NCI-H2029 treated with DMSO at 0.1 percent for 48 hours (cell line): ENCODE measurements at places on chromosomes 3 and 15.
A peak's percentile ranks its signal among the peaks of the same experiment; 100 is the strongest.

GRCh38 chr3:194723846-194724618, 38.3 kb downstream of the FAM43A start:
- DNase-seq: no peak

DNA sequence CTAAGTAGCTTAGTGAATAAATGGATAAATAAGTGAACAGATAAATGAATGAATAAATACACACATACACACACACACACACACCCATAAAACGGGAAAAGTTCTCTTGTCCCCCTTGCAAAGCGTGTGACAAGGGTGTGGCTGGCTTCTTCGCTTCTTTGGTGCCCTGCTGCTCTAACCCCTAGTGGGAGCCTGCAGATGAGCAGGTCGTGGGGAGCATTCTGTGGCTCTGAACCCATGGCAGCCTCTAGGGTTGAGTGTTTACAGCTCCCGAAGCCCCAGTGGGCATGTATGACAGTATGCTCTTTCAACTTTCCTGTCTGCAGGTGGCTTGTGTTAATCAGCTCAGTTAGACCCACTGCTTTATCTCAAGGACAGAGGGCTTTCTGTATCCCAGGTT, 582.3 kb downstream of the EDEM1 start:
- DNase-seq: no peak

DNA sequence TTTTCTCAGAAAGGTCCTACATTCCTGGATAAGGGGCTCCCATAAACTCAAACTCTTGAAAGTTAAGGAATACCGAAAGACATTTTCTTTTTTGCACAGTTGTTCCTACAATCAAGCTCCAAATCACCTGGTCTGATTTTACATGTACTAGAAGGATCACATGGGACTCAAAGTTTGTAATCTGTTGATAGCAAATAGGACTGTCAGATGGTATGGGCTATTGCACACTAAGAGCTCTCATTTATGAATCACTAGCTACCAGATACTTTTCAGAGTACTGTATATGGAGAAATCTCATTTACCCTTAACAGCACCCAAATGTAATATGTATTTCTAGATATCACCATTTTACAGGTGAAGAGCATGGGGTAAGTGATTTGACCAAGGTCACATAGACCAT, 49.5 kb upstream of the CMSS1 start:
- no peak for DNase-seq

DNA sequence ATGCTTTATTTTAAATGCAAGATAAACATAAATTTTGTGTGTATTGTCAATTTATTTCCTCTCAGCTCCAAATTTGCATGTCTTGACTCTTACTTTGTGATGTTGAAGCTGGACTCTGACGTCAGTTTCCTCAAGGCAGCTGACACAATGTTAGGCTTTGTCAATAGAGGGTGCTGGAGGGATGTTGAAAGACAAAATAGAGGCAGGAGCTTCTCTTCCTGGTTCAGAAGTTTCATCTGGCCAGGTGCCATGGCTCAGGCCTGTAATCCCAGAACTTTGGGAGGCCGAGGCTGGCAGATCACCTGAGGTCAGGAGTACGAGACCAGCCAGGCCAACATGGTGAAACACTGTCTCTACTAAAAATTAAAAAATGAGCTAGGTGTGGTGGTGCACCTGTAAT, 408.6 kb downstream of the GBE1 start:
- DNase-seq: no peak

DNA sequence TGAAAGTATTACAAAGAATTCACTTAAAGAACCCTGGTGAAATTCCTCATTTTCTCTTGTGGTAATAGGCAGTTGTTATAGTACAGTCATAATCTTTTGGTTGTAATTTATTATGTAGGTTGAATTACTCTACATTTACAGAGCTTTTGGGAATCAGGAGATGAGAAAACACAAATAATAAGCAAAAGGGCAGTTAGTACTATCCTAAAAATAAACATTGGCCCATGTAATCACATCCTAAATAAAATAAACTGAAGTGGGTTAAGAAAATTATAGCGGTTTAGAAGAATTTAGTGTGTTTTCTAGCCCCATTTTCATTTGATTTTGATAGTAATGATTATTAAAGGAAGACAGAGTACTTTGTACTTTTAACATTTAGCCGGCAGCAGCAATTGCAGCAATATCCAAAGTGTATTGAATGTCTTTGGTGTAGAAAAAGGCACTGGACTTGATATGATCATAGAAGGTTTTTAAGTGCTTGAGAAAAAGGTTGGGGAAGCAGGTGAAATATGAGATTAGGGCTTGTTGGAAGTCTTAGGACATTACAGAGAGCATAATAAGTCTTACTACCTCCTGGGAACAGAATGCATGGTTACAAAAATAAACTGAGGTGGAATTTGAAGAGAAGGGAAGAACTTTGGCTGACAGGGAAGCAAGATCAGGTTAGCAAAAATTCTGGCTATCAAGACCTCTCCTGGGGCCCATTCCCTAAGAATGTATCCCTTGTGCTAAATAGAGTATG, 79.9 kb downstream of the MBNL1 start:
- no peak for DNase-seq

DNA sequence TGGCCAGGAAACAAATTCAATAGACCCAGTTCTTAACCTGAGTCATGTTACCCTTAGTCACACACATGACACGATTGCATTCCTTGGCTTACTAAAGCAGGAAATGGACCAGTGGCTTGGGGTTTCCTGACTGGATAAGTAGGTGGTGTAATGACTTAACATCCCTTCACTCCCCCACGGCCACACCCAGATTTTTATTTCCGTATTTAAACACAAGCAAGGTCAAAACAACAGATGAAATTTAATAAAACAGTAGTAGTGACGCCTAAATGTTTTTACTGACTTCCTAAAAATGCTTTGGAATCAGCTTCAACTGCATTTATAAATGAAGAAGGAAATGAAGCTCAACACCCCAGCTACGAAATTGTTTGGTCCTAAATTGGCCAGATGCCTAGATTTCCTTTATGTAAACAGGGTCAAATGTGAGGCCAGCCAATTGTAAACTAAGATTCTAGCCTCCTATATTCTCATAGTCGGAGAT, 324.3 kb downstream of the CHST2 start:
- peak; percentile 84 for DNase-seq

GRCh38 chr3:129605203-129605921, 1.1 kb downstream of the PLXND1 start:
- DNase-seq: no peak

DNA sequence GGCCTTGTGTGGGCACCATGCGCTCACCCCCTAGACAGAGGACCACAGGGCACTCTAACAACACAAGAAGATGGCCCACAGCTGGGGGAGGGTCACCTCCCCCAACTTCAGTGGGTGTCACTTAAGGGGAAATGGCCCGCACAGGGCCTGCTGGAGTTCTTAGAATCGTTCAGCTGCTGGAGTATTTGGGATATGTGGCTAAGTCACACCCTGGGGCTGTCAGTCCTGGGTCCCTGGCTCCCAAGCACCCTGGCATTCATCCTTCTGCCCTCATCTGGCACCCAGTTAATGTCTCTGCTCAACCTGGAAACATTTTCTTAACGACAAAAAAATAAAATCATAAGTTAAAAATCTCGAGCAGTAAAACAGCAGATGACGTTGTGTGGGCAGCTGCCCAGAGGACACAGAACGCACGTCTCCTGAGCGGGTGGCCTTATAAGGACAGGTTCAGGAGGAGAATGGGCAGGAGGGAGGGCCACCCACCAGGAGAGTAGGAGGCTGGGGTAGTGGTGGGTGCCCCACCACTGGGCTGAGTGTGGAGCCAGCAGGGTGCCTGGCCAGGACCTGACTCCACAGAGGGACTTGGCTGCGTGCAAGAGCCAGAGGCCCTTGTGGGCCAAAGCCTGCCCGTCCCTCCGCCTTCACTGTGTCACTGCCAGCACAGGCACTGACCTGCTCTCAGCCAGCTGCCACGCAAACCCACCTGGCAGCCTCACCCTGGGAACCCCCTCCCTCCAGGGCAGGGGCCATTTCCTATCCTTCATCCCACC, 11.5 kb downstream of the KBTBD13 start:
- DNase-seq: no peak

DNA sequence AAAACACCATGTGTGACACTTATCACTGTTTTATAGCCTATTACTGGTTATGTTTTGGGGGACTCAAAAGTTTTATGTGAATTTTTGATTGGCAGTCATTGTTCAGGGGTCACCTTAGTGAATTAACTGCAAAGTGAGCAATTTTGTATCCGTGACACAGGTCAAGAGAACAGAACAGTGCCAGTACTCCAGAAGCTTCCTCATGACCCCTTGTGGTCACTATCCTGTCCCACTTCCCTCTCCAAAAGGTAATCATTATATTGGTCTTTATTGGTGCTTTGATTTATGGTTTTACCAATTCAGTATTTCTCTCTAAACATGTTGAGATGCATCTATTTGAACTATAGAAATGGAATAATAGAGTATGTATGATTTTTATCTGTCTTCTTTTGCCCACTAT, 107.1 kb downstream of the STT3B start:
- DNase-seq: no peak

- DNase-seq: no peak
Measured at GRCh38 chr15:73589766-73590165, 43.4 kb downstream of the NPTN start.
